Stimulated activated CD4-positive, alpha-beta T cell treated with anti-CD3 and anti-CD28 coated beads, Interleukin-4, amount 100 ng/mL, for 4 hours (primary cell): ENCODE measurements at places on chromosomes 3 and 15.

DNA sequence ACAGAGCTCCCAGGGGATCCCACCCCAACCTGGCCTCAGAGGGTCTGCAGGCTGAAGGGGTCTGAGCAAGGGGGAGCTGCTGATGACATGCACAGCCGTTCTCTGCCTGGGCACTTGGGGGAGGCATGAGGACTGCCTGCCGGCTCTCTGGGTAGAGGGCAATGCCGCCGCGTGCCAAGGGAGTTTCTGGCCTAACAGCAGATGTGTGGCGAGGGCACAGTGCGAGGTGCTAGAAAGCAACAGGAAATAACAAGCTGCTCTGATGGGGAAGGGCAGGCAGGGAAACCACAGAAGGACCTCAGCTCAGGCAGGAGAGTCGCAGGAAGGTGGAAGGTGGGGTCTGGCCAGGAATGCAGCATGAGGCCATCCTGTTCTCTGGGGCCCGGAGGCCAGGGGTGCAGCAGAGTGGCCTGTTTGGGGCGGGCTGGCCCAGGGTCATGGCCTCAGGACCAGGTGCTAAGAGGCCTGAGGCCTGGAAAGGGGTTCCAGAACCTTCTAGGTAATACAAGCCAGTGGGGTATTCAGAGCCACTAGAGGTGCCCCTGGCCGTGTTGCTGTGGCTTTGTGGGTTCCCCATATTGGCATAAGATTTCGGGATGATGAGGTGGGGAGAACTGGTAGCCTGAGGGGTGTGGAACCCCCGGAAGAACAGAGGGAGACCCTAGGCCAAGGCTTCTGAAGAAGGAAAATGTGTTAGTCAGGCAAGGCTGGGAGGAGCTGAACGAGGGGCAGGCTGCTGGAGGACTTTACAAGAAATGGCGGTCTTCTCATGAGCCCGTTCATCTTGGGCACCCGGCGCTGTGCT, 41.2 kb downstream of the RGMA start:
- DNase-seq: no peak

DNA sequence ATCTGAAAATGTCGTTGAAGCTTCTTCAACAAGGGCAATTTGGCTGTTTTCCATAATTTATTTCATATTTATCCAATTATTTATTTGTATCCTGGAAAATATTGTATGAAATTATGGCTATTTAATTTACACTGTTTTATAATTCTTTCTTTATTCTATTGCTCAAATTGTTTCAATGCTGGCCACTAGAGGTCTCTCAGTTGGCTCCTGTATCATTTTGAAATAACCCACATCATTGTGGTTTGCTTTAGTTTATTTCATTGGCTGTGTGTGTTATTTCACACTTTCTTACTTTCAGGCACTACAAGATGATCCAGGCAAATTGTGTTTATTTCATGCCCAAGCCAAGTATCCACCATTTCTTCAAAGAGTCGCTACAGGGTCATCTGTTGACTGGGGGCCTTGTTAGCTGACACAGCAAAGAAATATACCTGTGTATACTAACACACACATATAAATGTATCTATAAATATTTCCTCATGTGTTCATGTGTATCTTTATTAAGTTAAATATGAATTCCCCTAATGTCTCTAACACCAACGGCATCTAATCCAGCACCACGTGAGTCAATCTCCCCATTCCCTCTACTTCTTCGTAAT, 86.2 kb downstream of the NPAP1 start:
- no peak for DNase-seq

DNA sequence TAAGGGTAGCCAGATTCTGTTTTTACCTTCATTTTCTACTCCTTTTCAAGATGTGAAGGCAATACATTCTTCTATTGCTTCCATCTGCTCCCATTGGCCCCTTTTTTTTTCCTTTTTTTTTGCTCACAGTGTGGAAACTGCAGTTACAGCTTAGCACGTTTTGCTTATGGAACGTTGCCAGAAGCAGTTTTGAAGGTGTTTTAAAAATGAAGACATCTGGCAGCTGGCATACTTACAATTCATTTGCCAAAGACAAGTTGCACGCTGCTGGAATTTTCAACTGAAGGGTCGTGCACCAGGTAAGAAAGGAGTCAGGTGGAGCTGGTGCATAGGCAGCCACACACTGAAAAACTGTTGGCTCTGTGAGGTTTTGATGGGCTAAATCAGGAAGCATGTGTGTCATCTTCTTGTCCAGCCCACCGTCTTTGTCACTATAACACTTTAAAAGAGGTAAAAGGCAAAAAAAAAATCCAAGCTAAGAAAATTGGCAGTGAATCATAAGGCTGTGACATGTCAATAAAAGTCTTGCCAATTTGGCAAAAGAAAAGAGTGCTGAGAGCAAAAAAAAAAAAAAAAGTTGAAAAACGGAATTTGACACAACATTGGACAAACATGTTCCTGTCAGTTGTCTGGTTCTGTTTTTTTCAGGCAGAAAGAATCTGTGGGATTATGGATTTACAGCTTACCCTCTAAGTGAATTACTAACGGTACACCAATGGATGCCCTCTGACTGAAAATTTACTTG, 225.4 kb upstream of the SOX2 start:
- no peak for DNase-seq

DNA sequence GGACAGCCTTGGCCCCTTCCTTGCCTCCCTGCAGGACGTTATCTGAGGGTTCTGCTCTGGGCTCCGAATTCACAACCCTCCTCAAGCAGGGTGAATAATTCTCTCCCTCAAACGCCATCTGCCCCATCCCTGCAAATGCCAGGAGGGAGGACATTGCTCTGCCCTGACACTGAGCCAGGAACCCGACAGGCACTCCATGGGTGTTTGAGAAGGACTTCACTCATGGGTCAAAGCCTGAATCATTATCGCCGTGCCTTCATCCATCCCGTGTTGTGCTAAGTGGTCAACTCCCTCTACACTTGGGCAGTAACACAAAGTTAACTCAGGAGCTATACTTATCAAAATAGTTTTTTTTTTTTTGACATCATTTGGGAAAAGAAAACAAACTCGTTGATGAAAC, 261.8 kb upstream of the IGF1R start:
- no peak for DNase-seq

- DNase-seq: no peak
These were observed 14.1 kb upstream of the SLC35G2 start for GRCh38 chr3:136804813-136805212.

DNA sequence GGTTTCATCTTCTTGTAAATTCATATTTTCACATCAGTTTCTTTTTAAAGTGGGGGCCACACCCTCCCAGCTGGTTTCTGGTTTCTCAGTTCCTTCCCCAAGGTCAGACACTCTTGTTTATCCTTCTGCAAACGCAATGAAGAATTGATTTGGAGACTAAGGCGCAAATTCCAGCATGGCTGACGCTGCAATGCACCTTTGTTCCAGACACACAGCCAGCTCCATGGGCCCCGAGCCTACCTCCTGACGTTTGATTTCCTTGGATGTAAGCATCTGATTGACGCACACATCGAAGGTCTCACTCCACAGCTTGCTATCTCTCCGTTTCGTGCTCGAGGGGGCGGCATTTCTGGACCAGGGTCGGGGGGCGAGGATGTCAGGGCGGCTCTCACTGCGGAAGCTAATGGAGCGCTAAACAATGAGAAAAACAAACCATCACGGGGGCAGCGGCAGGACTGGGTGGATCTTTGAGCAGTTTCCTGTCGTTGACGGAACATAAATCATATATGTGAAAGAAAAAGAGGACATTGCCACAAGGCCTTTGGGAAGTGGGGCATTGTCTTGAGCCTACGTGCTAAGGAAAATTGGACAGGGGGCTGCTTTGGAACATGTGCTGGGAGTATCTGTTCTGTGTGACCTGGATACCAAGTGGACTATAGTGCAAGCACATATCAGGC, 46.9 kb downstream of the ARHGEF3 start:
- DNase-seq: peak; percentile 2

DNA sequence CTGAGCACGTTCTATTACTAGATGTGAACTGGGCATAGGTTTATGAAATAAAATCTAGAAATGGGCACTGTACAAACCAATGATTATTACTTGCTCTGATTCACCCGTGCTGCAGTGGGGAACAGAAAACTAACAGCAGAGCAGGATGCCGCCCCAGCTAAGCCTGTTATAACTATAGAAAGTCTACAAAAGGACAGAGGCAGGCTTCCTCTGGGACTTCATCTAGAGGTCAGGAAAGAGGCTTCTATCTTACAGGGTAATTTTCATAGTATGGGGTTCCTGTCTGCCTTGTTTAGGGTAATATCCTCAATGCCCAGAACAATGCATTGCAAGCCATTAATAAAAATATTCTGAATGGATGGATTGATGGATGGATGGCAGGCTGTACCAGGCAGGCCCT, 177.0 kb upstream of the TBL1XR1 start:
- no peak for DNase-seq
